ENCODE measurements at places on chromosomes 7 and 10. TPM values are rescaled to one million over a fixed set of nuclear protein-coding genes. Genes with fewer than 3 reads are reported as not detected.

DNA sequence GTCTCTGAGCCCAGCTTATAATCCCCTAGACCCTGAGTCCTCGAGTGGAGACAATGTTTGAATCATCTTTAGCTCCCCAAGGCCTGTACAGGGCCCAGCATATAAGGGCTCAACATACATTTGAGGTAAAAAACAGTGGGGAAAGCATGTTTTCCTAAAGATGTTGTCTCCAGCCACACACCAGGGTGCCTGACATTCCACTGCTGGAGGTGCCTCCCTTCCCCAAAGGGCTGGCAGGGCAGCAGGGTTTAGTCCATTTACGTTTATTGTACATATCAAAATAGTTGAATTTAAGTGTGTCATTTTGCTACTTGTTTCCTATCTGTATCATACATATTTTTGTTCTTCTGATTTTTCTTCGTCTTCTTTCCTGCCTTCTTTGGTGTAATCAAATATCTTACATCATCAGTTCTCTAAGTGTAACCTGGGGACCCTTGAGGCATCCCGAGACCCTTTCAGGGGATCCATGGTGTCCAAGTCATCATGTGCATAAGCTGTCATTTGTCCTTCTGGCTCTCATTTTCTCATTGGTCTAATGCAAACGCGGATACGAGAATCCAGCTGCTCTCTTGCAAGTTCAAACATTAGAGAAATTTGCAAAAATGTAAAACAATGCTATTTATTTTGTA, 101.6 kb downstream of the PDGFA start:
- DNase-seq = no peak

DNA sequence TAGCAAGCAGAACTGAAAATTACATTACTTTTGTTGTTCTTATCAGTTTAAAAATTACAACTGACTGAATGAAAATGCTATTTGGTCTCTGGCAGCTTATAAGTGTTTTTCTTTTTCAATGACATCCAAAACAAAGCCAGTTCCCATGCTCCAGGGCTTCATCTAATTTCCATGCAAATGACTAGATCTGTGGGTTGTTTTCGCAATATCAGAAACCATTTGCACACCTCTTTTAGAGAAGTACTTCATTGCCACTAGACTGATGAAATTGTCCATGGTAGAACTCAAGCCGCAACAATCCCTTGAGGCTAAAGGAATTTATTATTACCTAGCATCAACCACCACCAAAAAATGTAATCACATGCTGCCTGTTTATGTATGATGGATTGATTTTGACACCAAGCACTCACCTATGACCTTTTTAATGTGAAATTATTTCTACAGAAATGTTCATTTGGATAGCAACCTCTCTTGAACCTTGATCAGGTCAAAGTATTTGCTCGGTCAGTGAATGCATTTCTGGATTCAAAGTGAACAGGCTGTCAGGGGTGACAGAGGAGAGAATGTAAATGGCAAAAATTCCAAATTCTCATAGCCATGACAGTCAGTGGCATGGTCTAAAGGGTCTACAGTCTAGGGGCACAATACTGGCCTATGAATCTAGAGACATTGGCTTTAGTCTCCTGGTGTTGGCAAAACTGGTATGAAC, 769.3 kb downstream of the SORCS1 start:
- DNase-seq = no peak

GRCh38 chr7:27203365-27203953, 3.6 kb upstream of the HOXA13 start:
- DNase-seq = no peak

ADAM8 gene
- 2.5 TPM for total RNA-seq

MDFIC gene
- 12.9 TPM for total RNA-seq

HOXA1 gene
- total RNA-seq = 0.13 TPM

FAM25A gene
- total RNA-seq = not detected
